NCI-H510A (cell line): ENCODE measurements at places on chromosomes 6 and 20.

DNA sequence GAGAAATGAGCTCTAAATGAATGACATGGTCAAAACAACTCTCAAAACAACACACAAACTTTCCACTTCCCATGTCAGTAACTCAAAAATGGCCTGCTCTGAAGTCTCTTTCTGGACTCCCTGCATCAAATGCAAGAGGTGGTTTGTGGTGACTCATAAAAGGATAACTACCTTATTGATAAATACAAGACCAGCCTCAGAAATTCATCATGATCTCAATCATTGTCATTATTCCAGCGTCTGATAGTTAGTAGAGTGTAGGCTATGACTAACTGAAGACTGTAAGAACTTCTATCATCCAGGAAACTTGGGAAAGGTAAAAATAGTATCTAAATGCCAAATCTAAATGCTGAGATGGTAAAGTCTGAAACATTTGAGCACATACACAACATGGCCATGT, 369.4 kb downstream of the BMP2 start:
- DNase-seq: no peak

DNA sequence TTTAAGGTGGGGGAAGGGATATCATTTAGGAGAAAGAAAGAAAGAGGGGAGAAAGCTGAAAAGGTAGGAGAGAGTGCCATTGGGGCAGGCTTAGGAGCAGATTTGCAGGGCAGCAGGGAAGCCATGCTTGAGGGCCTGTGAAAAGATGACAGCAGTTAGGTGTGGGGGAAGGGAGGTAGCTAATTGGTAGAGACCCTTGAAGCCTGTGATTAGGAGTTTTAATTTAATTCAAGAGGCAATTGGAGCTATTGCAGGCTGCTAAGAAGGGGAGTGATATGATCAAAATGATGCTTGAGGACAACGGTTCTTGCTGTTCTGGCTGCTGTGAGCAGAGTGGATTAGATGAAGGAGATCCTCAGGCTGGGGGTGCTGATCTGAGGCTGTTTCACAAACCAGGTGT, 24.5 kb upstream of the SEC63 start:
- DNase-seq: no peak

DNA sequence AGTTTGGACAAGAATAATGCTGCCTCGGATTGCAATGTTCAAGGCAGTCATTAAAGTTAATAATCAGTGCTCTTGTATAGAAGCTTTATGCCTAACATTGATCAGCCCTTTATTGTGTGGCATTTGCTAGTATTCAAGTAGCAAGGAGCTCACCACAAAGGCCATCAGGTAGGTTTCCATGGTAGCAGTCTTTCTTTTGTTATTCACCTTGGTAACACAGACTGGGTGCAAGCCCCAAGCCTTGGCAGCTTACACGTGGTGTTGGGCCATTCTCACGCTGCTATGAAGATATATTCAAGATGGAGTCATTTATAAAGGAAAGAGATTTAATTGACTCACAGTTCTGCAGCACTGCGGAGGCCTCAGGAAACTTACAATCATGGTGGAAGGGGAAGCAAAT, 149.3 kb downstream of the ADAT2 start:
- DNase-seq: no peak

GRCh38 chr20:33784225-33784624, 26.9 kb upstream of the CHMP4B start:
- no peak for DNase-seq

GRCh38 chr6:154637392-154637791, 95.8 kb upstream of the SCAF8 start:
- DNase-seq: no peak

DNA sequence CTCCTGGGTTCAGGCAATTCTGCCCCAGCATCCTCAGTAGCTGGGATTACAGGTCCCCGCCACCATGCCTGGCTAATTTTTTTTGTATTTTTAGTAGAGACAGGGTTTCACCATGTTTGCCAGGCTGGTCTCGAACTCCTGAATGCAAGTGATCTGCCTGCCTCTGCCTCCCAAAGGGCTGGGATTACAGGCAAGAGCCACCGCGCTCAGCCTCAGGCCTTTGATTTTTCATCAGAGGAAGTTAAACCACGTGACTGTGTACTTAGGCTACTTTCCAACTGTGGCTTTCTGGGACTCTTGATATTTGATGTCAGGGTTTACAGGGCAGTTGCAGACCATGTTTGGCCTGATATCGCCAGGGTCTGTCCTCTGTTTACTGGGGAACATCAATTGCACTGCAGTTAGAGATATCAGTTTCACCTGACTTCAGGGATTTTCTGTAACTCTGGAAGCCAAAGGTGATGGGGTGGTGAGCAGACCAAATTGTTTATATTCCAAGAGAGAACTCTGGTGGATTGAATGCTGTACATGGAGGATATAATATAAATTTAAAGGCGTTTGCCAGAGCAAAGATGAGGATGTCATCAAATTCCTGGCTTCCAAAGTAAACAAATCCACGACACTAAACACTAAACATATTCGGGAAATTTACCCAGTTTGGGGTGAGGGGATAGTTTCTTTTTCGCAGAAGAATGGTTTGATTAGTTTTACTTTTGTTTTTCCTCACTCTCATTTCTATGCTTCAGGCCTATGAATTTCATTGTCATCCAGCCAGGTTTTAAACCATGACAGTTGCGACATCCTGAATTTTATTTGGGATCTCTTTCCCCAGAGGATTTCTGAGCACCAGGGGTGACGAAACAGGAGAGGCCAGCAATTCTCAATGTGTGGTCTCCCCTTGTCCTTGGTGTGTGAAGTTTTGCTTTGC, 4.2 kb downstream of the PSMF1 start:
- DNase-seq: no peak

DNA sequence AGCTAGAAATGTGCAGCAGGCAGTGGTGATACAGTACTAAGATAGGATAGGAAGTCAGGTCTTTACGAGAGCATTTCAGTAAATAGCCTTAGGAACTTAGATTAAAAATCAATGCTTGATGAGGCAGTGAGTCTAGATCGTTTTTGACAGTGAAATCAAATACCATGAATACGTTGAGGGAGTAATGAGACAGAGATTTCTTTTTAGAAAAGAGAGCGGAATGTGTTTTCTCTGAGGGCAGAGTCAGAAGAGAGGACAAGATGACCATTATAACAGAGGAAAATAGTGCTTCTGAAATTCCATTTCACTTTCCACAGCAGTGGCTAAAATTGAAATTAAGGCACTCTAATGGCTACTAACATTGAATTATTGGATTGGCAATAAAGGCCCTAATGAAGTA, 339.6 kb downstream of the UTRN start:
- DNase-seq: no peak

- no peak for DNase-seq
Measured at GRCh38 chr6:106066989-106067388, 19.1 kb upstream of the PRDM1 start.

DNA sequence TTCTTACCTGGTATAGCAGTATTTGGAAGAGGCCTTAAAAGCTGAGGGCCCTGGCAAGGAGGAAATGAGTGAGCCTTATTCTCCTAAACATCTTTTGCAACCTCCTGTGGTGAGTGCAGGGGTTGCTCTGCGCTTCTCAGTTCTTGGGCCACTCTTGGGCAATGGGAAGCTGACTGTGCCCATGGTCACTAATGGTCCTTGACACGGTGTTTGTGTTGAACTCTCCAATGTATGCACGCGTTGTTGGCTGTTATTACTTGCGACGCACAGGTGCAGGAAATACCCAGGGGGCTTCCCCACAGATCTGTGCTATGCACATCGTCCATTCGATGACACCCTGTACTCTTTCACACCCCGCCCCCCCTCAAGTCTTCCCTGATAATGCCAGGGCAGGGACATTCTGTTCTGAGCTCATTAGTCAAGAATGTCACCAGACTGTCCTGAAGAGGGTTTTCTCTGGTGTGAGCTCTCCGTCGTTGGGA, 79.7 kb downstream of the EDN1 start:
- no peak for DNase-seq

GRCh38 chr6:21836277-21836676, 242.7 kb downstream of the SOX4 start:
- DNase-seq: no peak

- DNase-seq: no peak
Measured at GRCh38 chr6:119443993-119444641, 94.6 kb upstream of the MAN1A1 start.

DNA sequence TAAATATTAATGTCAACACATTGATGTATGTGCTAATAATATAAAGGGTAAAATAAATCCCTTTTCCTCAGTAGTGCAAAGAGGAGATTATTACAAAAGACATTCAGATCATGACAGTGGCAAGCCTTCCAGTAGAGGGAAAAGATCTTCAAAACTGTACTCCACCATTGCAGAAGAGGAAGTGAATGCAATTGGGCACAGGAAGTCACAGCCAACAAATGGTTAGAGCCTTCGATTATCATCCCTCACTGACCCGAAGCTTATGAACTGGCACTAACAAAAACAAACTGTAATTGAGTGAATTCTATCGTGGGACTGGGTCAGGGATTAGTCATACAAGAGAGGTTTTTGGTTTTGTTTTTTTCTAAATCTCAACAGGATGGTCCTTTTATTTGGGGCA, 39.3 kb upstream of the SCGN start:
- no peak for DNase-seq

DNA sequence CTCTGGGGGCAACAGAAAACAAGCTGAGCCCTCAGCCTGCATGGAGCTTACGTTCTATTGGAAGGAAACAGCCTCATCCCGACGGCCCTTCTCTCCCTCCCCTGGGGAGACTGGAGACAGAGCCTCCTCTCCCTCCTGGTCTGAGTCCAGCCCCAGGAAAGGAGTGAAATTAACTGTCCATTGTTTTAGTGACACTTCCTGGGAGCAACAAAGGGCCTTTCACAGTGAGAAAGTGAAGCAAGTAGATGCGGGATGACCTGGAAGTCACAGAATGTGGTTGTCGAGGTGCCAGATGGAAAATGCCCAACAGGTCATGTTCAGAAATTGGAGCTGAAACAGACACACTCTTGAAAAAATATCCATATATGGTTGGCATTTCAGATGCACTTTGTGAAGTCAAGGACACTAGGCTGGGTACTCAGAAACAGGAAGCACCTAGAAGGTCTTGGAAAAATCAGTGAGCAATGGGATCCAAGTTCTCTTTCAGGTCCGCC, 77.8 kb downstream of the TFAP2C start:
- no peak for DNase-seq

- DNase-seq: no peak
Measured at GRCh38 chr6:113432521-113433334, 424.4 kb upstream of the MARCKS start.

GRCh38 chr20:61430228-61430624, 178.2 kb downstream of the CDH4 start:
- DNase-seq: no peak

DNA sequence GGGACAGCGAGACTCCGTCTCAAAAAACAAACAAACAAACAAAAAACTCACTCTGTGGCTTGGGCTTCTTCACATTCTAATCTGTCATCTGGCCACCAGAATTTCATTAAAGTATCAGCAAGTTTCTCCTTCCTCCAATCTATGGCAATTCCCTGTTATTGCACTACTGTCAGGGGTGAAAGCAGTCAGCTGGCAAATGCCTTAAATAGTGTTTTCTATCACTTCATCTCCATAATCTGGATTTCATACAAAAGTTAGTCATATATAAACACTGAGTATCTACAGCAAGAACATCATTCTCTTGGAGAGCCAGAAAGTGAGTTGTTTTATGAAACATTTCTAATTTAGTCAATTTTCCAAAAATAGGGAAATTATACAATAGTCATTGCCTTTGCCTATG, 56.1 kb downstream of the PHACTR3 start:
- no peak for DNase-seq

DNA sequence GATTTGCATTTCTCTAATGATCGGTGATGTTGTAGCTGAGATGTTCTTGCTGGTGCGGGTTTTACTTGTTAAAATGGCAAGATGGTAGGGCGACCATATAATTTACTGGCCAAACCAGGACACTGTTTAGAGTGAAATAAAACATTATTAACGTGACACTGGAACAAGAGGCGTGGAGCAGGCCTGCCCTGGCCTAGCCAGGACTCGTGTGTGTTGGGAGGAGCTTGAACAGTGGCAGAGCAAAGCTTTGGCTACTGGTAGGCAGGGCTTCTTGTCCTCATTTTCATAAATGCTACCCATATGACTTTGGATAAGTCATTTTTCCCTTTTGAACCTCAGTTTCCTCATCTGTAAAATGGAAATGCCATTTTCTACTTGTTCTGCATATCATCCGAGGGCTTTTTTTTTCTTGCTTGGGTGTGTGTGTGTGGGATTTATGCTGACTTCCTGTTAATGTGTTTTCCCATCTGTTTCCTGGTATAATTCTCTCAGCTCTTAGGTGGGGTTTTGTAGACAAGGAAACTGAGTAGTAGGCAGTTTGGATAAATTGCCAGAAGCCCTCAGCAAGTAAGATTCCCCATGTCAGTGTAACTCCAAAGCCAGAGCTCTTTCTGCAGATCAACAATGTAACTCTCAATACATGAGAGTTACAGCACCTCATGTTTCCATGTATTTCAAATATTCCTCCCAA, 81.7 kb downstream of the TOX2 start:
- no peak for DNase-seq

DNA sequence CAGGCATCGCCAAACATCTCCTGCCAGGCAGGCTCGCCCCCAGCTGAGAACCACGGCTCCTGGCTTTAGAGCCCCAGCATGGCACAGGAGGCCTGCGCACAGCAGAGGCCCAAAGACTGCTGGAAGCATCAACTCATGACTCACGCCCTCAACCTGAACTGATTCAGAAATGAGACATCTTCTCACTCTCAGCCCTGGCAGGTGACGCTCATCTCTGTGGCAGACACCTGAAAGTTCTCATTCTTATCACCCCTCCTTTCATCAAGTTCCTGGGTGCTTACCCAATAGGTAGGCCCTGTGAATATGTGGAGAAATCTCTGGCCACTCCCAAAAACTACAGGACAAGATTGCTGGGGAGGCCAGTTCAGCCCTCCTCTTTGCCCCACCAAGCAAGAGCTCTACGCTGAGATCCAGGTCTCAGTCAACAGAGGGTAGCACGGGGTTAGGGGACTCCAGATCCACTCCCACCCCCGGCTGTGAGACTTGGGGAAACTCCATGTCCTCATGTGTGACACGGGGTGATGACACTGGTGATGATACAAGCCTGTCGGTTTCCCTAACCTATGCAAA, 11.3 kb downstream of the NFATC2 start:
- no peak for DNase-seq

DNA sequence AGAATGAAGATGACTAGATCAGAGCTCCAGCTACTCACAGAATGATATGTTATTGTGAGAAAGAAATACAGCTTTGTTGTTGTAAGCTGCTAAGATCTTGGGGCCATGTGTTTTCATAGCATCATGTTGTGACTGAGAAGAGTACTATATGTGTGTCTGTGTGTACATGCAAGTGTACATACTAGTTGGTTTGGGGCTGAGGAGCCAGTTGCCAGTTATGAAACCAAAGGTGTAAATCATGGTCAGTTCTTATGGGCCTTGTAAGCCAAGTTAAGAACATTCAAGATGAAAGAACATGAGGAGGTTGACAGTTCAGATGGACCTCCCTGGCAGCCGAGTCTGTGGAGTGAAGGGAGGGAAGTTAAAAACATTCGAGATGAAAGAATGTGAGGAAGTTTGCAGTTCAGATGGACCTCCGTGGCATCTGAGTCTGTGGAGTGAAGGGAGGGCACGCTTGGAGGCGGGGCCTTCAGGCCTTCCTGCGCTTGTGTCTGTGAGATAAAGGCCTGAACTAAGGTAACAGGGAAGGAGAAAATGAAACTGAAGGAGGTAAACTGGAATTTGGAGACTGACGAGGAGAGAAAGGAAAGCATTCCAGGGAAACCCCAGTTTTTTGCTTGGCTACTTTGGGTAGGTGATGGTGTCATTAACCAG, 13.9 kb downstream of the AFDN start:
- no peak for DNase-seq

GRCh38 chr6:46246081-46246480, 75.3 kb upstream of the ENPP5 start:
- no peak for DNase-seq

GRCh38 chr6:152272486-152272885, 364.7 kb downstream of the SYNE1 start:
- DNase-seq: no peak
